Right atrium auricular region (tissue), 2 donors: ENCODE measurements at places on chromosomes 4 and X.

GRCh38 chr4:102139132-102139573 is 206.1 kb downstream of the SLC39A8 start:
- DNase-seq = no peak

GRCh38 chr4:87071401-87071800 is 136.6 kb downstream of the AFF1 start:
- no peak for DNase-seq

GRCh38 chrX:84219551-84219950 is 31.6 kb upstream of the RPS6KA6 start:
- no peak for DNase-seq

DNA sequence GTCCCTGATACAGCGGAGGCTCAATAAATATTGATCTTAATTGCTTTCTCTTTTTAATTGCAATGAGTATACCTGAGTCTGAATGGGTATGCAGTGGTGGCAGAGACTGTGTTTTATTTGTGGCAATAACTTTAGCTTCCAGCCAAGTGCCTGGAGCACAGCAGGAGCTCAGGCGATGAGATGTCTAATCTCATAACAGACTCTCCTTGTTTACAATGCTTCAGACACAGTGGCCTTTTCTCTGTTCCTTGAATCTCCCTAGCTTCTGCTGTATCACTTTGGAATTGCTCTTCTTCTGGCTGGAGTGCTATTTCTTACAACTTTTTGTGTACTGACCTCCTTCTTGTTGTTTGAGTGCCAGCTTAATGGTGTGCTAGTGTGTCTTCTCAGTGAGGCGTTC is 91.5 kb upstream of the UNC5C start:
- no peak for DNase-seq

DNA sequence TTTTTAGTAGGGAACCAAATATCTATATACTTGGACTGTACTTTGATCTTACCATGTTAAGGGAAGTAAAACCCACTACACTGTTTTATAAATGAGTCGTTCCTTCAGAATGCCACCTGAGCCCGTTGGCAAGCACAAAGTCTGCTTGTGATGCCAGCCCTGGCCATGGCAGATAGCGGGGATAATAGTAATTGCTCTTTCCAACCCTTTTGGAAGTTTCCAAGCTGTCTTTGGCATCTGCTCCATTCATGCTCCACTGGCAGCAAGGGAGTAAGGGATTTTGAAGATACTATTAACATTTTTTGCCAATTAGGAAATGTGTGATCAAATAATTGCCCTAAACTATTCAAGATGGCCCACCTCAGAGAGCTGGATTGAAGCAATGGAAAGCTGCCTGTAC is 689.2 kb upstream of the SLIT2 start:
- no peak for DNase-seq

GRCh38 chr4:174023641-174024040 is 259.8 kb downstream of the FBXO8 start:
- DNase-seq = no peak

- no peak for DNase-seq
Observed at GRCh38 chrX:18441780-18442367, 16.5 kb downstream of the CDKL5 start.

GRCh38 chr4:143653031-143653430 is 47.4 kb downstream of the FREM3 start:
- DNase-seq = no peak

- DNase-seq = no peak
Observed at GRCh38 chr4:140705625-140706275, 50.4 kb downstream of the TBC1D9 start.

- DNase-seq = no peak
Observed at GRCh38 chr4:183478123-183478522, 26.7 kb upstream of the ING2 start.

DNA sequence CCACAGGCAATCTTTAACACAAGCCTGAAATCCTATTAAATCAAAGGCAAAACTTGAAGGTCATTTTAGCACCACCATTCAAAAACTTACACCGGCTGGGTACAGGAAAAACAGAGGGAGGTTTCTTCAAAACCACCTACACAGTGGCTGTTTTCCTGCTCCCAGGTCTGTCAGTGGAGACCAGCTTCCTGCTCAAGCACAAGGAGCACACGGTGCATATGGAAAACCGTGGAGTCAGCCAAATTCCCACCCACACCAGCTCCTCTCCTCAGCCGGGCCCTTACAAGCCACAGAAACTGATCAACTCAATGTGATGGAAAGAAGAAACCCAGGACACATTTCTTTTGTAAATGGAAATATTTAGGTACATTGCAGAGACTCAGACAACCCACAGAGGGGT is 14.3 kb upstream of the FAM241A start:
- no peak for DNase-seq

- no peak for DNase-seq
Observed at GRCh38 chr4:52862639-52863161, 583 bp downstream of the RASL11B start.

DNA sequence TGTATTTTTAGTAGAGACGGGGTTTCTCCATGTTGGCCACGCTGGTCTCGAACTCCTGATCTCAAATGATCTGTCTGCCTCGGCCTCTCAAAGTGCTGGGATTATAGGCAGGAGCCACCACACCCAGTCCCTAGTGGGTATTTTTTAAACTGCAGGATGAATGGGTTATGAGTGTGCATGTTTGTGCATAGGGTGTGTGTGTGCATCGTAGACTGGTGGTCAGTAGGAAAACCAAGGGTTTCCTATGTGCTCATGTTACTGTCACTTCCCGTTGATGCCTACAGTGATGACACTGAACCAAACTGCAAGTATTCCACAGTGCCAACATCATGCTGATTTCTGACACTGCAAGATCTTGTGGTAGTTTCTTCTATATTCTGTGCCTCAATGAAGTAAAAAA is 41.1 kb downstream of the DDIT4L start:
- DNase-seq = no peak

- no peak for DNase-seq
Observed at GRCh38 chr4:19774690-19775256, 476.9 kb upstream of the SLIT2 start.

DNA sequence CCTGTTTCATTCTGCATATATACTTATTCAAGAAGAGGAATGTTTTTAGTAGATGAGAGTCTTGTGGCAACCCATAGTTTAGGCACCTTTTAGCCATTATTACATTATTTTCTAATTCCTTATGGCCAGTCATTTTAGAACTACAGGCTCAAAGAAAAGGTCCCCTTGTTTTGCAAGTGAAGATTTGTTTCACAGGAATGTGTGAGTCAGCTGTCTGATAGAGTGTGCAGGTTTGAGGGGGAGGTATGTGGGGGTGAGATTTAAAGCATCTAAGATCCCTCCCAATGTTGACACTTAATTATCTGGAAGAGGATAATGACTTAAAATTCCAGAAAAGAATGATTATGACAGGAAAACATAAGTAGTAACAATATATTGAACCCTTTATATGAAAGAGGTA is 495.6 kb downstream of the KCNIP4 start:
- no peak for DNase-seq

DNA sequence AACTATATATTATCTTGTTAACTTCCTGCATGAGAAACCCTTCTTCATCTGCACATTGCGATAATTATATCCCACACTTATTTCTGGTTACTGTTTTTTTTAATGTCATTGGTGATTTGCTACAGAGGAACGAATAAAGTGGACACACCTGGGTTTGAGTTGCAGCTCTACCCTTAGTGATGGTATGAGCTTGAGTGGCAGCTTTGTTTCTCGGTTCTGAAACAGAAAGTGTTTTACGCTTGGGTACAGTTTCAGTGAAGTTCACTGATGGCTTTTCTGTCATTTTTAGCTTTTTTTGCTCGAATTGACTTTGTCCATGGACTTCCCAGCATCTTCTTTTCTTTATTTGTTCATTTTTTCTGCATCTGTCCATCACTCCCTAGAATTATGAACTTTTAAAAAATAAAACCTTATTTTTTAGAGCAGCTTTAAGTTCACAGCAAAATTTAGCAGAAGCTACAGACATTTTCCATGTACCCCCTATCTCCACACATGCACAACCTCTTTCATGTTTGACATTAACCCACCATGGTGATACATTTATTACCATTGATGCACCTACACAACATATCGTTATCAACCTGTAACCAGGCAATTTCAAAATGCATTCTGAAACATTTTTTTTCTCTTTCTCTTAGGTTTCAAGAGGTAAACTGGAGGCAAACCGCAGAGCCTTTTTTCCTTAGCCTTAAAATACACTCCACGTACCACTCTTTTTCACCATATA is 1041.6 kb upstream of the PRKX start:
- no peak for DNase-seq

- DNase-seq = no peak
Observed at GRCh38 chr4:176464748-176465147, 145.0 kb downstream of the SPCS3 start.

- no peak for DNase-seq
Observed at GRCh38 chrX:128619490-128619889, 567.3 kb upstream of the ACTRT1 start.

GRCh38 chrX:118755633-118756032 is 28.2 kb downstream of the IL13RA1 start:
- DNase-seq = no peak

- DNase-seq = no peak
Observed at GRCh38 chrX:15128861-15129260, 141.0 kb downstream of the ASB9 start.

GRCh38 chr4:47278631-47279030 is 184.9 kb downstream of the COMMD8 start:
- DNase-seq = no peak

DNA sequence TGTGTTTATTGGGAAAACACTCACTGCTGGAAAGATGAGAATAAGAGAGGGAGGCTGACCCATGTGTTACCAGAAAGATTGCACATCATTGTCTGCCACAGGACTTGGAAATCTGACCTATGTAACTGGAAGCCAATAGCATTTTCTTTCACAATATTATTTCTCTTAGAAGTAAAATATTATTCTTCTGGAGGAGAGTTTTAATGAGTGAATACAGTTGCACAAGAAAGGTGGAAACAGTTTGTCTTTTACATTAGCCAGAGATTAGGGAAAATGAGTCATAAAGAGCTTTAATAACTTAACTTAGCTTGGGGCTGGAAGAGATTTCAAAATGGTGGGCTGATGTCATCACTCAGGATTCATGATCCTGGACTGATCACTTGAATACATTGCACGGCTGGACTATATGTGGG is 31.5 kb upstream of the LNX1 start:
- no peak for DNase-seq

GRCh38 chr4:174177536-174177935 is 105.9 kb downstream of the FBXO8 start:
- DNase-seq = no peak

- no peak for DNase-seq
Observed at GRCh38 chr4:174457468-174457867, 64.8 kb downstream of the HPGD start.

- DNase-seq = no peak
Observed at GRCh38 chr4:70674731-70675130, 8.4 kb upstream of the JCHAIN start.

GRCh38 chrX:110691446-110691845 is 104.2 kb downstream of the CHRDL1 start:
- DNase-seq = no peak

DNA sequence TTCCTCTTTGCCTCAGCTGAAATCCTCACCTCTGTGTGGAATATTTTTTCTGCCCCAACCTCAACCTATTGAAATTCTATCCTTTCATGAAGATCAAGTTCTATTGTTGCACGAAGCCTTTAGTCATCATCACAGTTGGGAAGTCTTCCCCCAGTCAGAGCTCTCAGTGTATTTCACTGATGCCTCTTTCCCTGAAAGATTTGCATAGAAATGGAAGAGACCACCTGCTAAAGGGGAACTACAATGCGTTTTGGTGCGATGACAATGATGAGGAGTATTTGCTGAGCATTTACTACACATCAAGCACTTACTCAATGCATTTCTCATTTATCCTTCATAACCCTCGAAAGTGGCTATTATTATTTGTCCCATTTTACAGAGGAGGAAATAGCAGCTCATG is 151.2 kb upstream of the KLF3 start:
- no peak for DNase-seq

- no peak for DNase-seq
Observed at GRCh38 chr4:95289028-95289634, 259.6 kb downstream of the UNC5C start.
